Tongue (tissue), 3 donors: ENCODE measurements at places on chromosomes 7 and 10. TPM values are rescaled to one million over a fixed set of nuclear protein-coding genes. Genes with fewer than 3 reads are reported as not detected.

DNA sequence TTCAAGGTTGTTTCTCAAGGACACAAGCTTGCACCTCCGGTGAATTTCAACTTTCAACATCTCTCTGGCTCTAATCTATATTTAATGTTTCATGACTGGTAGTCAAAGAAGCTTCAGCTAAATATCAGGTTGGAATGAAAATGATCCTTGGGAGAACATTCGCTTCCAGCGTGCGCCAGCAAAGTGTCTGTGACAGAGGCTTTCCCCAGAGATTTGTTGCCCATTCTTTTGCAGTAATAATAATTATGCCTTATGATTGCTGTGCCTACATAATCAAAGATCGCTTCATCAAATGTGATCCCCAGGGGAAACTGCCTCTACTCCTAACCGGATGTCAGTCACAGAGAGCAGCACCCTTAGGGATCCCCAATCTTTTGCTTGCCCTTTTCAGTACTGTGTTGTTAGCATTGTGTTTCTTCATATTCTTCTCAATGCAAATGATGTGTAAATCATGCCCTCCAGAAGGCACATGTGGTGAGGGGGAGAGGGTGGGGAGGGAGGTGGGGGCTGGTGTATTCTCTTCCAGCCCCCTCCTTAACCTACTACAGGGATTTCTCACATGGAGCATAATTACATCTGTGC, 30.5 kb downstream of the FZD1 start:
- no peak for DNase-seq

The LIPK gene
- total RNA-seq, result 1.1 TPM

GRCh38 chr7:141441837-141442627, 109.2 kb upstream of the AGK start:
- no peak for DNase-seq

GRCh38 chr7:36023033-36023560, 130.0 kb upstream of the EEPD1 start:
- no peak for DNase-seq

The CYP2E1 gene
- total RNA-seq, result 0.31 TPM

The MYL7 gene
- not detected for total RNA-seq

The TEX47 gene
- not detected for total RNA-seq

GRCh38 chr10:47023237-47024045, 112.2 kb downstream of the PTPN20 start:
- no peak for DNase-seq

GRCh38 chr10:111186358-111186757, 109.5 kb downstream of the ADRA2A start:
- DNase-seq, result peak; percentile 76

GRCh38 chr10:24907956-24908355, 44.5 kb downstream of the PRTFDC1 start:
- no peak for DNase-seq

DNA sequence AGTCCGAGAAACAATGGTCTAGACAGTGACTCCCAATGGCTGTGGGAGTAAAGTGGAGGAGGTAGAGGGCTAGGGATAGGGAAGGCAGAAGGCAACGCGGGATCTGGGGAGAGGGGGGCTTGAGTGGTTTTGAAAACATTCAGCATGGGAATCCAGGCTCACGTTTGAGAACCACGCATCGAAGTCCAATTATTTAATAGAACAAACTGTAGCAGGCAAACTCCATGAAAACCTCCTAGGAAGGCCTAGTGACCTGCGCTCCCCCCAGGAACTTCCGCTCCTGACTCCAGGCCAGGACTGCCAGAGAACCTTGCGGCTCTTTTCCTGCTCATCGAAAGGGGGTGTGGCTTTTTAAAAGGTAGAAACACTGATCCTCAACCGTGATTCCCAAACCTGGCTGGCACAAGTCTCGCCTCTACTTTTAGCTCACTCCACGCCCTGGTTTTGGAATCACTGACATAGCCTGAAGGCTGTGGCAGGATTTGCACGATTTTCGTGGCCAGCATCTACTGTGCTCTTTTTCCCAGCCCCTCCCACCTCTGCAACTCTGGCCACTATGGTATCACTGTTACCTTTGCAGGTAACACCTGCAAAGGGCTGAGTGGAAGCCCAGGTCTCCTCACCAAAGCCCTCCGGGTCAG, 43.4 kb downstream of the MYOF start:
- DNase-seq, result peak; percentile 64

GRCh38 chr10:78604721-78605120, 464.0 kb upstream of the ZMIZ1 start:
- DNase-seq, result no peak

GRCh38 chr7:83866582-83866981, 217.6 kb upstream of the SEMA3E start:
- no peak for DNase-seq

GRCh38 chr10:71319042-71319799, at the start of gene SLC29A3:
Gene SLC29A3 (plus strand): TSS chr10:71319259. CDS start chr10:71319310, 51 bp downstream.
- peak; percentile 91 for DNase-seq

The BRAT1 gene
- 28.1 TPM for total RNA-seq

DNA sequence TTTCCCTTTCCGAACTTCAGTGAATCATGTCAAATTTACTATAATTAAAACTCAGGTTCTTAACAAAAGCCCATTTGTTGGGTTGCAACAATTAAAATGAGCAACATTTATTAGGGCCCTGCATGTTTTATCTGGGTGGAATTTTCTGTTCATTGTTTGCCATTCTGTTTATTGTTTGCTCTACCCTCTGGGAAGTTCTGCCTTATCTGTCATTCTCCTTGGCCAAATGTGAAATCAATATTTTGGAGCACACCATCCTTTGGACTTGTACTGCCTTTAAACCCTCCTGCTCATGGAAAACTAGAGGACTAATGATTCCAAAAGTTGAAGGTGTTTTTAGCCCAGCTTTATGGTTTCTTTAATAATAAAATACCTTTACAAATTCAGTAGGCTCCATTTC, 134.5 kb upstream of the KCND2 start:
- no peak for DNase-seq

GRCh38 chr10:47372726-47373125, 11.4 kb downstream of the ZNF488 start:
- no peak for DNase-seq

The SYT15B gene
- total RNA-seq, result 1.1 TPM

GRCh38 chr10:46077731-46078413, 31.8 kb upstream of the MSMB start:
- DNase-seq, result no peak

DNA sequence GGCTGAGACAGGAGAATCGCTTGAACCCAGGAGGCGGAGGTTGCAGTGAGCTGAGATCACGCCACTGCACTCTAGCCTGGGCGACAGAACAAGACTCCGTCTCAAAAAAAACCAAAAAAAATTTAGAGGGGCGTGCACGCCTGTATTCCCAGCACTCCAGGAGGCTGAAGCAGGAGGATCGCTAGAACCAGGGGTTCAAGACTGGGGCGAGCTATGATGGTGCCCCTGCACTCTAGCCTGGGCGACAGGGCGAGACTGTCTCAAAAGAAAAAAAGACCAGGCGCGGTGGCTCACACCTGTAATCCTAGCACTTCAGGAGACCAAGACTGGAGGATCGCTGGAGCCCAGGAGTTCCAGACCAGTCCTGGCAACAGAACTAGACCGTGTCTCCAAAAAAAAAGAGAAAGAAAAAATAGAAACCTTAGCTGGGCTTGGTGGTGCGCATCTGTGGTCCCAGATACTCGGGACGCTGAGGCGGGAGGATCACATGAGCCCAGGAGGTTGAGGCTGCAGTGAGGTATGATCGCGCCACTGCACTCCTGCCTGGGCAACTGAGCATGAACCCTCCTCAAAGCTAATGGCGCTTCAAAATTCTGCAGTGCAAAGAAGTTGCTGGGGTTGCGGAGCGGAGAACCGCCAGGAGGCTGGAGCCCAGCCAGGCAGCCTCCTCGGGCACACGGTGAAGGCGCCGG, 382 bp upstream of the MBLAC1 start:
- DNase-seq, result no peak

The PTN gene
- total RNA-seq, result 85.1 TPM

DNA sequence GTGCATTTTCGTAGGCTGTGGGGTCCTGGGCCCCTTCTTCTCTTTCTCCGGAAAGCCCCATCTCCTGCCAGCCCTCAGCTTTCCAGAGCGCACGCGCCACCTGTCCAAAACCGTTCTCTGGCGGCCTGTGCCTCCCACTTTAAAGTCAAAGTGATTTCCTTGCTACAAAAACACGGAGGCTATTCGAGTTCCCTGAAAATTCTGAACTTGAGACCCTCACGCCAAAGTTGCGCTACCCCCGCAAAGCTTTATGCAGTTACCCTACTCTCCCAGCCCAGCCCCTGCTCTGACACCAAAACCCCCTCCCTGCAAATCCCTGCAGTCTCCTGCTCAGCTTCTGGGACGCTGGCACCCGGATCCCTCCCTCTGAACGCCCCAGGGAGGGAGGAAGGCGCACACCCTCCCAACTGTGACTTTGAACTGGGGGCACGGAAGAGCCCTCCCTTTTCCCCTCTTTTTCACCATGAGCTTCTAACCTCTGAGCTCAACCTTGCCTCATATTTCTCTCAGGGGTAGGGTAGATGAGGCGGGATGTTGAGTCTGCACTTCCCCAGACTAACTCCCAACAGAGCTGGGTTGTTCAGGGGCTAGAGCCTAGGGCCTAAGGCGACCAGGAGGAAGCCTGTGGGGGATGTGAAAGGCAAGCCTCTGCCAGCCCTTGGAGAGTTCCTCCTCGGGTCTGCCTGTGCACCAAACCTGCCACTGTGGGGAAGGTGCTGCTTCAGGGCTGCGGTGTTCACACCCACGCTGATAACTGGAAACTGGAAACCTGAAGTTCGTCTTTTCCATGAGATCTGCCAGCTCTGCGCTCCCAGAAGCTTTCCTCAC, 2.7 kb upstream of the PAX4 start:
- DNase-seq, result no peak

The WDR86 gene
- total RNA-seq, result 13.1 TPM

The ANKRD30A gene
- not detected for total RNA-seq

DNA sequence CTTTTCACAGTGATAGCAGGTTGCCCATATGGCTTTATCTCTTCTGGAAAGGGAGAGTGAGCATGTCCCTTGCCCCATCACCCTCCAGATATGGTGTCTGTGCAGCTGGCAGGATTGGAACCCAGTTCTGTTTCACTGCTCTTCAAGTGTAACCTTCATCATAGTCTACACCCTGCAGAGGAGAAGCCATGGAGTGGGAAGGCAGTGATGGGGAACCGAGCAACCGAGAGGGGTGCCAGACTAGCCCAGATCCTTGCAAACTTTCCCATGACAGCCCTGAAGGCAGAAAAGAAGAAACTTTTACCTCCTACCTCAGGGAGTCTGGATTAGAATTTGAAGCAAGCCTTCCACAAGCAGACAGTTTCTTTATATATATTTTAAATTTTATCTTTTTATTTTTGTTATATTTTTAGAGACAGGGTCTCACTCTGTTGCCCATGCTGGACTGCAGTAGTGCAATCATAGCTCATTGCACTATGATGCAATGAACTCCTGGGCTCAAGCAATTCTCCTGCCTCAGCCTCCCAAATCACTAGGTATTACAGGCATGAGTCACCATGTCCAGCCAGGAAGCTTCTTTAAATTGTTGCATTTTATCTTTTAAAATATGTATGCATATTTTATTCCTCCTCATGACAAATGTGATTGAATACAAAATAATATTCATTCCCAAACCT, 133.3 kb downstream of the KCNMA1 start:
- DNase-seq, result no peak

GRCh38 chr10:30827531-30828120, 198.1 kb upstream of the LYZL2 start:
- DNase-seq, result peak; percentile 88

- no peak for DNase-seq
These were observed 56.0 kb upstream of the ST8SIA6 start for GRCh38 chr10:17510242-17510908.

The CNPY1 gene
- not detected for total RNA-seq

- no peak for DNase-seq
These were observed 128.8 kb upstream of the GPR26 start for GRCh38 chr10:123537188-123537961.

DNA sequence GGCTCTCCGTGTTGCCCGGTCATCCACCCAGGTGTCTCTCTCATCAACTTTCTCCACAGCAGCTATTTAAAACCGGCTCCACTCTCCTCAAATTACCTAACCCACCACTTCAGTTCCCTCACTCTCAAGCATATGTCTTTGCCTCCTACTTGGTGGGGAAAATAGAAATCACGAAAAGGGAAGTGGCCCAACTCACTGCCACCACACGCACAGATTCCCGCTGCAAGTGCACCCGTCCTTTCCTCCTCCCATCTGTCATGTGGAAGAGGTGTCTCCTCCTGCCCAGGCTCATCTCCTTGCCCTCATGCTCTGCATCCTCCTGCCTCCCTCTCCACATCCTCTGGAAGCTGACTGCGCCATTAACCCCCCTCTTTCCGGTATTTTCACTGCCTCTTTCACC, 80.8 kb upstream of the MKX start:
- no peak for DNase-seq

The SPDYE2 gene
- not detected for total RNA-seq

DNA sequence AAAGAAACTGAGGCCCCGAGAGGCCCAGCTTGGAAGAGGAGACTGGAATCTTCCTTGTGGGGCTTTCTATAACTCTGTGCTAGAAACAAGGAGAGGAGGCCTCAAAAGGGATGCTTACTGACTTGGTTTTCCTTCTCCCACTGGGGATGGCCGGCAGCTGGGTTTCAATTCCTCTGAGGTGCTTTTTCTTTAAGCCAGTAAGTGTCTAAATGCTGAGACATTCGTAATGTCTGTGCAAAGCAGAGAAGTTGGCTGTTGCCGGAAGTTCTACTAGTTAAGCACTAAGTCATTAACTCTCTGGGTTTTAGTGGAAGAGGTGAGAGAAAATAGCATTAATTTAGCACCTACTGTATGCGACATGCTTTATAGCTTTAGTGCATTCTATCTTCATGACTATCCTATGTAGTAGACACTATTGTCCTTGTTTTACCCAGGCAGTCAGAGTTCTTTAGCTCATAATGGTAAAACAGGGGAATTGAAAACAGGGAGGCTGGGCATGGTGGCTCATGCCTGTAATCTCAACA, 135.2 kb downstream of the RGS10 start:
- no peak for DNase-seq

DNA sequence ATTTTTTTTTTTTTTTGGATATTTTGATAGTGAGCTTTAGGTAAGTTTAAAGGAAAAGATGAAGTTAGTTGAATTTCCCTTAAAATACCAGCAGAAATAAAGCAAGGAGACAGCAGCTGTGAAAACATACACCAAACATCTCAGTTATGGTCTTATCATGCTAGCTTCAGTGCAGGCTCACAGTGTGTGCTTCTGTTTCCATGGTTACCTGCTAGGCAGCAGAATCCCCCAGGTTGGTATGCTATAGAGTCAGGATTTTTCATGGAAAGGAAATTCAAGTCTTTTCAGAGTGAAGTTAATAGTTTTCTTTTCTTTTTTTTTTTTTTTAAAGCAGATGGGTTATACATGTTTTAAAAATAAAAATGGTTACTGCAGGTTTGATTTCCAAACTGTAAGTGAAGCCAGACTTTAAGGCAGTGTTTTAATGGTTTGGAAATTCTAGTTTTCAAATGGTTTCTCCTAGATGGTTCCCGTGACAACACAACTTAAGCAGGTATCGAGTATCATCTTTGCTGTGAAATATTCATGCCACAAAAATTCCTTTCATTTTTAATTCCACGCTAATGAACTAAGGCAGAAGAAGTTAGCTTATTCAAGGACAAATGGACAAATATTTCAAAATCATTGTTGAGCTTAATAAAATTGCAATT, 230.9 kb downstream of the BICC1 start:
- peak; percentile 51 for DNase-seq

The AKR1C4 gene
- not detected for total RNA-seq

The LIPM gene
- not detected for total RNA-seq

The ACSM6 gene
- total RNA-seq, result not detected
